ENCODE measurements at places on chromosomes 2 and 18.

GRCh38 chr18:56108478-56109367 lies 520.7 kb upstream of the TCF4 start:
- DNase-seq = no peak

DNA sequence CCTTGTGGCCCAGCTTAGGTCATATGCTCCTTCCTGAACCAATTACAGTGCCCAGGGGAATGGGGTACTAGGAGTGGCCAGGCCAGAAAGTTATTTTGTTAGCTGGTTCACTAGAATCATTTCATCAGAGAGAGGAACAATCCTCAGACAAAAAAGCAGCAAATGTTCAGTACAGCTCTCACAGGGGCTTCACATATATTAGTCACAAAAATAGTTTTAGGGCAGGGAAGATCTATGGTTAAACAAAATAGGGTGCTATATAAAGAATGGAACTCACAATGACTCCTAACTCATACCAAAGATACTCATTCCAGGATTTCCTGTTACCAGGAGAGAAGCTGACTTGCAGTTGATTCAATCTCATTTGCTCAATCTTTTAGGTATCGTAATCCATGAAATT lies 71.0 kb downstream of the CWC22 start:
- no peak for DNase-seq

DNA sequence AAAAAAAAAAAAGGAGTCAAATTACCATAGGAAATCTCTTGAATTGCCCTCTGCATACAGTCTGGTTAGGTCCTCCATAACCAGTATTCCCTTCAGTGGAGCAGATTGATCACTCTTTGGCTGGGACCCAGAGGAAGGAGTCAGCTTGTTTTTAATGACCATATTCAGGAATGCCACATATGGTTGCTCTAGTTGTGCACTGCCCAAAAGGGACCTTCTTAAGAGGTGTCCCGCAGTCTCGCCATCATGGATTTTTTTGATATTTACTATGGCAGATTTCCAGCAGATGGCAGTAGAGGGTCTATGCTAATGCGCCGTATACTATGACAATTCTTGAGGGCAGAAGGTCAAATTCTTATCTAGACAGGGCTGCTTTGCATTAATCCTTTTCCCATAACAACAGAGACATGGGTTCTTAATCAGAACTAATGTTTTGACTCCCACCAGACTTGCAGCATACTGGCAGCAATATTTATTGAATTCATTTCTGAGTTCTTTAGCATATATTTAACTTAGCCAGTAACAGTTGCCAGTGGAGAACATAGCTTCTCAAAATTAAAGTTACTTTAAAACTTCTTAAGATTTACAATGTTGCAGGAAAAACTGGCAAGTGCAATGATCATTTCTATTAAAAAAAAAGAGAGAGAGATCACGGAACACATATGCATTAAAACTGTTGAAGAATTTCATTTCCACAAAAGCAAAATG lies 31.8 kb upstream of the INPP4A start:
- no peak for DNase-seq

- DNase-seq = no peak
These were observed 19.5 kb downstream of the C2orf74 start for GRCh38 chr2:61181382-61182058.

DNA sequence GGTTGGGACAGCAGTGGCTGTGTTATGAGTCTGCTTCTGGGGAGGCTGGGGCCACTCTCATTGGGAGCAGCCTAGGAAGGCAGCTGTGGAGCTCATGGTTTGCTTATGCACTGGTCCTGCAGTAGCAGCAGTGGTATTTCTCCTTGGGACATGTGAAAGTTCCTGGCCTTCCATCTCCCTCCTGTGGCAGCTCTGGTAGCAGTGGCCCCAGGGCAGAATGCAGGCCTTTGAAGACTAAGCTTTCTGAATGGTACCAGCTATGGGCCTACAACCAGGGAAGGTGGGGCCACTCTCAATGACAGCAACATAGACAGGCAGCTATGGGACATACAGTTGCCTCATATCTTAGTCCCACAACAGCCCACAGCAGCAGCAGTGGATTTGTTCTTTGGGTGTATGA lies 117.3 kb upstream of the VWC2L start:
- DNase-seq = no peak
